ENCODE measurements at places on chromosomes 12 and 14.

- no peak for DNase-seq
Measured at GRCh38 chr12:105539735-105540134, 209.2 kb downstream of the C12orf75 start.

DNA sequence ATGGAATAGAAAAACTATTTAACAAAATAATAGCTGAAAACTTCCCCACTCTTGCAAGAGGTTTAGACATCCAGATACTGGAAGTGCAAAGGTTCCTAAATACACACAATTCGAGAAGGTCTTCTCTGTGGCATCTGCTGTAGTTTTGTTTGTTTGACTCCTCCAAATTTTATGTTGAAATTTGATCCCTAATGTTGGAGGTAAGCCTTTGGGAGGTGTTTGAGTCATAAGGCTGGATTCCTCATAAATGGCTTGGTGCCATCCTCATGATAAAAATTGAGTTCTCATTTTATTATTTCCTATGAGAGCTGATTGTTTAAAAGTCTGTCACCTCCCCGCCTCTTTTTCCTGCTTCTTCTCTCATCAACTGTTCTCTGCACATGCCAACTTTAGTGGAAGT, 182.7 kb downstream of the MYRFL start:
- no peak for DNase-seq

DNA sequence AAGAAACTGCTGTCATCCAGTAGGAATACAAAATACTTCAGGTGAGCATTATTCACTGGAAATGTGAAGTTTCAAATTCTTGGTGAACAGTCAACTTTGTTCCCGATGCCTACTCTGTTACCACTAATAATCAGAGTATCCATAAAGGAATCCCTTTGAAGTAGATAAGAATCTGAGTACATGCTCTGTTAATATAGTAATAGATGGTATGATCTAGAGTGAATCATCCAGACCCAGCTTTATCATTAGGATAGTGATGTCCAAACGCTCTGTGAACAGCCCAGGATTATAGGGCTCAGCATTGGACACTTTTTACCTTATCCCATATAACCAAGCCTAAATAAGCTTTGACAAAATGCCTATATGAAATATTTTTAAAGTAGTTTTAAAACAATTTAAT, 33.3 kb downstream of the PPP2R3C start:
- DNase-seq: no peak

DNA sequence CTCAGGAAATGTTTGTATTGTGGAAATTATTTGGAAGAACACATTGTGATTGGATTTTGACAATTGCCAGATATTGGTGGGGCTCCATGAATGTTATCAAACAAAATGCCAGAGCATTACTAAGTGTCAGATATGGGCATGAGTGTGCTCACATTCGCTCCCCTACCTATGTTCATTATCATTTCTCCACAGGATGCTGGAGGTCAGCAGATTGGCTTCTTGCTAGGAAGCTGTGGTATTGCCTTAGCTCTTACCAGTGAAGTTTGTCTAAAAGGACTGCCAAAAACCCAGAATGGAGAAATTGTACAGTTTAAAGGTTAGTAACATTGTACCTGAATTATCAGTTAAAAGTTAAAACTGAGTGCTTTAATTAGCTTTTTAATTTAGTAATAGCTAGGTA, 78.3 kb upstream of the ATF1 start:
- no peak for DNase-seq

- no peak for DNase-seq
Measured at GRCh38 chr14:84468153-84468552, 1061.8 kb upstream of the FLRT2 start.

DNA sequence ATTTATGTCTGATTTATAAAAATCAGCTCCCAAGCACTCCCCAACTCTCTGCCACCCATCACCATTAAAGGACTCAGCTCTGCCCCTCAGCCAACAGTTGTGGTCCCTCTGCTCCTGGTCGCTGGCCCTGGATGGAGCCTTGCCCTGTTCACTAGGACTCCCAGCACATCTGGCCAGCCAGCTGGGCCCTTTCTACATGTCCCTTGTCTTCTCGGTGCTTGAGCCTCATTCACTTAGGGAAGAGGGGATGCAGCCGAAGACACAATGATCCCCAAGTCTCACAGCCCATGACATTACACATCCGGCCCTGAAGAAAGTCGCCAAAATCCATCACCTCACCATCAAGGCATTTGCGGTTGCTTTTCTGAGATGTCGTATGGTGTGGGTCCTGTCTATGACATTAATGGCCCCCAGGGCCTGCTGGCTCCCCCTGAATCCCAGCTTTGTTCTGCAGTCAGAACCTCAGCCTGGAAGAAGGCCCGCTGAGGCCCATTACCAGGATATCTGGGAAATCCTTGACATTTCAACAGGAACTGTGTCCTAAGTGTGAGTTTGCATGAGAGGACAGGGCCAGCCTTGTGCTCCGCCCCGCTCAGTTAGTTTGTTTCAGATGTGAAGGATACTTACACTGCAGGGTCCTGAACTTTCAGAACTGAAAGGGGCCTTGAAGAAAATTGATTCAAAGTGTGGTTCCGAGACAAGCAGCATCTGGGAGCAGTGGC, 19.1 kb downstream of the TSPAN11 start:
- DNase-seq: no peak

DNA sequence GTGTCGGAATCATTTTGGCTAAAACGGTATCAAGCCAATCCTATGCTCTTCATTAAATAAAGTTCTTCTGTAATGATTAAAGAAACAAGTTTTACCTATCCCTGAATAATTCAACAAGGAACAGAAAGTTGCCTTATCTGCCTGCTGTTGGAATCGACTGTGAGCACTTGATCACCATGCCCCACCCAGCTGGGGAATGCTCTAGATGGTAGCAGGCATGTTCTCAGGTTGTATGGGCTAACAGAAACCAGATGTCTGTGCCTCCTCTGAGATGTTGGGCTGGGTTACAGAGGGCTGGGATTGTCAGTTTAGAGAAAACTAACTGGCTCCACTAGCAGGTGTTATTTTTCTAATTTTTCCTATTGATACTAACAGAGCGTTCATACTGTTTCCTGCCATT, 28.9 kb downstream of the RTRAF start:
- DNase-seq: no peak

GRCh38 chr14:91350813-91351511, 66.7 kb downstream of the CCDC88C start:
- DNase-seq: peak; percentile 45

- no peak for DNase-seq
Measured at GRCh38 chr12:26058308-26058707, 66.5 kb downstream of the BHLHE41 start.

DNA sequence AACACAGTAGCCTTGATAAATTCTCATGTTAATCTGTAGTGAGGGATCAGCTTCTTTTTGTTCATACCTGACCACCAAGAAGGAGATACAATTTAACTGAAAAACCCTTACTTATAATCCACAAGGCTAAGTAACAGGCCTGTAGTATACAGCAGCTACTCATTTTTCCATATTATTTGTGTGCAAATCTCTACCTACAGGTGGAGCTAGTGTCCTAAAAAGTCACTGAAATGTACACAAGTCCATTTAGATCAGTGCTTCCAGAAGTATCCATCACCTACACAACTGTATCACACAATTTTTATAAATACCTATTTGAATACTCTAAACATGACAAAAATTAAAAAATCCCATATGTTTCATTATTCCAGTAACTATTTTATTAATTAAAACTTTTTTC, 173.2 kb downstream of the SLC35F4 start:
- no peak for DNase-seq

DNA sequence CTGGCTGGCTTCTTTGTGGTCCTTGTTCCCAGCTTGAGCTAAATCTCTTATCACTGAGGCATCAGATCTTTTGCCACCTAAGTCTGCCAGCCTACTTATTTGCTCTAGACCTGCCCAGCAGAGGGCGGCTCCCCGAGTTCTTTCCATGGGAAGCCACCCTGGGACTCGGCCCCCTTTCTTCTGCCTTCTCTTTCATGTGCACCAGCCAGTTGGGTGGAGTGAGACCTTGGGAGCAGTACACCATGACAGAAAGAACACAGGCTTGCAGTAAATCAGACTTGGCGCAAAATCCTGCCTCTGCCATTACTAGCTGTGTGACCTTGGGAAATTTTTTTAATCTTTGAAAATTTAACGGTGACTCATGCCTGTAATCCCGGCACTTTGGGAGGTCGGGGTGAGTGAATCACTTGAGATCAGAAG, 7.4 kb downstream of the SMAGP start:
- DNase-seq: peak; percentile 16

GRCh38 chr14:75138492-75138891, 11.6 kb upstream of the NEK9 start:
- DNase-seq: no peak

- DNase-seq: peak; percentile 48
Measured at GRCh38 chr12:91978143-91978542, 167.5 kb downstream of the BTG1 start.

DNA sequence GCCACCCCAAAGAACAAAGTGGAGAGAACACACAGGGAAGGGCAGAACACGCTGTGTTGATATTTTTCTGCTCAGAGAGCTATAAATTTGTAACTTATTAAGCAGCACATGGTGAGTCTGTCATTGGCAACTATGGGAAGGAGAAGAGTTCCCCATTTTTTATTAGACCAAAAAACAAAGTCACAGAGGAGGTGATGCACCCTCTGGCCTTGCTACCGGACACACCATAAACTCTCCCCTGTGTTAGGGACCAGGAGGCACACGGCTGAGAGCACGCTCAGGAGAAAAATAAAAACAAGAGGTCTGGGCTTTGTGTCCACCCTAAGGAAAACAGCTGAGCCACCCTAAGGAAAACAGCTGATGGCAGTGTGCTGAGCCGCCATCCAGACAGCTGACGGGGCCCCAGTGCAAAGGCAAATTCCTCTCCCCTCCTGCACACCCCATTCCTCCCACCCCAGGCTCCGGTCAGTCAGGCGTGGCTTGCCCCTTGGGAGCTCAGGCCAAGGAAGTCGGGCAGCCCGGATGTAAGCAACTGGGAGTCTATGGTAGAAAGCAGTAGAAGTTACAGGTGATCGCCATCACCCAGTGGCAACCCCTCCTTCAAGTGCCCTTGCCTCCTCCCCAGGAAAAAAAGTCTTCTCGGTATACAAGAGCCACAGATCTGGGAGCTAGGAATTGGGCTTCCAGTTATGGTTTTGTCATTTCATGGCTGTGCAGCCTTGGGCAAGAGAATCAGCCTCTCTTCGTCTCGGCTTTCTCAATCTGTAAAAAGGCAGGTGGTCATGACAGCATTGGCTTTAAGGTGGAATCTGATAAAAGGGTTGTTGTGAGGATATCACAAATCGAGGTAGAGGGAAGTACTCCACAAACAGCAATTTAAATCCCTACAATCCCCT, 2.4 kb downstream of the PXN start:
- DNase-seq: no peak

DNA sequence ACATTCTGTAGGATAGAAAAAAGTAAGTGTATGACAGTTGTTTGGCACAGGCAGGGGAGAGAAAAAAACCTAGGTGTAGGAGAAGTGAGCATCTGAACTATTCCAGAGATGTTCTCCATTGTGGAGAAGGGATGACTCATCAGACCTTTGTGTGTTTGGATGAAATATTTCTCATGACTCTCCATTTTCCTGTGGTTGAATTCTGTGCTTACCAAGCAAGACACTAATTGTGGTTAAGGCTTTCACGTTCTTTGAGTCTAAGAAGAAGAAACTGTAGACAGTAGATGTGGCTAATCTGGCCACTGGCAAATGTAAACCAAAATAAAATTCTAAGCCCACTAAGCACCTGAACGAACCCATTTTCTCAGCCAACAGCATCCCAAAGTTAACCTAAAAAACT, 107.9 kb upstream of the GZMB start:
- DNase-seq: no peak

DNA sequence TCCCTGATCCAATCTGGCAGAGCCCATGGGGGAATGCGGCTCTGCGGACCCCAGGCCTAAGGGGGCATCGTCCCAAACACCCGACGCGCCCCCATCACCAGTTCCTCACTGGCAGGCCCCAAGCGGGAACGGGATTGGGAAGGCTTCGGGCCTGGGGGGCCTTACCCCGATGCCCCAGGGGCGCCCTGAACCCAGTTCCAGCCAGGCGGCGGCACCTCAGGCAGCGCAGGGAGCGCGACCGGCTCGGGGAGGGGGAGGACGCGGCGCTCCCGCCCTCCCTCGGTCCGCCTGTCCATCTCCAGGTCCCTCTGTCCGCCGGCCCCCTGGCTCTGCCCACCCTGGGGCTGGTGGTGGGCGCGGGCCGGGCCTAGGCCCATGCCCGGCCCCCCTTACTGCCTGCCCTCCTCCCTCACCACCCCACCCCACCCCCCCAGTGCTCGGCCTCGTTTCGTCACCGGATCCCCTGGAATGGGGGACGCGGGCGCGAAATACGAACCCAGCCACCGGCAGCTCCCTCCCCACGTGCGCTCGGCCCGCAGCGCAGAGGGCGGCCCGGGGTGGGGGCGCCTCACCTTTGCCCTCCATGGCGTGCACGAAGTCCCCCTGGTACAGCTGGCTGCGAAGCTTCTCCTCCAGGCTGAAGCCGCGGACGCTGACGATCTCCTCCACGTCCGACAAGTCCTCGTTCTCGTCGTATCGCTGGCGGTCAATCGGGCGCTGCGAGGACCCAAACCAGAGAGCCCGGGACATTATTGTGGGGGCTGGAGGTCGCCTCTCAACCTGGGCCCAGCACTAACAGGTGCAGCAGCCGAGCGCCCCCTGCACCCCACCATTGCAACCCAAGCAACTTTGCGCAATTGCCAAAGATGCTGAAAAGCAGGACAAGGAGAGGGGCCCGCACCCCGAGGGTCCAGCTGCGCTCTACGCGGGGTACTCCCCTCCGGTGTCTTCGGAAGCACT, 2.3 kb downstream of the KDM2B start:
- peak; percentile 24 for DNase-seq

- no peak for DNase-seq
Measured at GRCh38 chr12:90355711-90356355, 599.1 kb downstream of the CCER1 start.

GRCh38 chr14:100134586-100134985, 24.9 kb downstream of the DEGS2 start:
- DNase-seq: no peak

- DNase-seq: no peak
Measured at GRCh38 chr12:124665511-124665910, 98.1 kb upstream of the NCOR2 start.

DNA sequence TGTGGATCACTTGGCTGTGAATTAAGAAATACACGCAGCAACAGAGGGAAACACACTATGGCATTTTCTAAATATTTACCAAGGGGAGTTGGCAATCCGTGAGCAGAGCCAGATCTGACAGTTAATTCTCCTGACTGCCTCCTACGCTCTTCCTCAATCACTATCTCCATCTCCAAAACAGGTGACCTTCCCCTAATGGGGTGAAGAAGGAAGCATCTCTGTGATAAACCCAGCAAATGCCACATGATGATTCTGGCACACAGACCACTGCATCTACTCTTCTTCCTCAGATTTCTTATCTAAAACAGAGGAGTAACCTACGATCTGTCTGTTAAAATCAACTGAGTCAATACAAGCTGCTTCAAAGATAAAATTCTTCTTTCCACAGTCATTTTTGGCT, 4.4 kb downstream of the SPTB start:
- DNase-seq: no peak

GRCh38 chr12:2137711-2138110, 84.9 kb downstream of the CACNA1C start:
- no peak for DNase-seq
